ENCODE measurements at places on chromosomes 1 and 21.

GRCh38 chr1:241647658-241648057, 4.4 kb upstream of the WDR64 start:
- DNase-seq = no peak

- no peak for DNase-seq
Measured at GRCh38 chr1:224216382-224216781, 33.3 kb downstream of the DEGS1 start.

GRCh38 chr1:181767001-181767708, 283.8 kb downstream of the CACNA1E start:
- no peak for DNase-seq

- peak; percentile 73 for DNase-seq
Measured at GRCh38 chr1:1122078-1122811, 6.4 kb upstream of the C1orf159 start.

GRCh38 chr1:119055568-119055967, 67.4 kb upstream of the TBX15 start:
- DNase-seq = no peak

DNA sequence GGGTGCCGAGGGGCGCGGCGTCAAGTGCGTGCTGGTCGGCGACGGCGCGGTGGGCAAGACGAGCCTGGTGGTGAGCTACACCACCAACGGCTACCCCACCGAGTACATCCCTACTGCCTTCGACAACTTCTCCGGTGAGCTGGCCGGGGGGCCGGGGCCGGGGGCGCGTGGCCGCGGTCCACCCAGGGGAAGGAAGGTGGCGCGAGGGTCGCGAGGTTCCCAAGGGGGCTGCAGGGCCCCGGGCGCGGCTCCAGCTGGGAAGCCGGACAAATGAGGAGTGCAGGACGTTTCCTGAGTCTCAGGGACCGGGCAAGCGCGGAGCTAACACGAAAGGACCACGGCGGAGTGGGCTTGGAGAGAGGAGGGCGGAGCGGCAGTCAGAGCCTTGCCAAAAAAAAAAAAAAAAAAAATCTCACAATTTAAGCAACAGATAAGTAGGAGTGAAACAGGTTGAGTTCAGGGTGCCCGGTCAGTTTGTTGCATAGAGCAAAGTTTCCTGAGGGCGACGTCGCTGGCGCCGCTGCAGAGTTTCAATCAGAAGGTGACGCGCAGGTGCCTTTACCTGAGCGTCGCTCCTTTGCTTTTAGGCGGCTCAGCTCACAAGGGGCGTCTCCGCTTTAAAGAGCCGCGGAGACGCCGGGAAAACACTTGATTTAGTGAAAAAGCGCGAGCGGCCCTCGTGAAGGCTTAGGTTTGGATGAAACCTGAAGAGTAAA, 750 bp downstream of the RHOU start:
- no peak for DNase-seq

- no peak for DNase-seq
Measured at GRCh38 chr1:11065796-11066195, 6.0 kb upstream of the SRM start.

DNA sequence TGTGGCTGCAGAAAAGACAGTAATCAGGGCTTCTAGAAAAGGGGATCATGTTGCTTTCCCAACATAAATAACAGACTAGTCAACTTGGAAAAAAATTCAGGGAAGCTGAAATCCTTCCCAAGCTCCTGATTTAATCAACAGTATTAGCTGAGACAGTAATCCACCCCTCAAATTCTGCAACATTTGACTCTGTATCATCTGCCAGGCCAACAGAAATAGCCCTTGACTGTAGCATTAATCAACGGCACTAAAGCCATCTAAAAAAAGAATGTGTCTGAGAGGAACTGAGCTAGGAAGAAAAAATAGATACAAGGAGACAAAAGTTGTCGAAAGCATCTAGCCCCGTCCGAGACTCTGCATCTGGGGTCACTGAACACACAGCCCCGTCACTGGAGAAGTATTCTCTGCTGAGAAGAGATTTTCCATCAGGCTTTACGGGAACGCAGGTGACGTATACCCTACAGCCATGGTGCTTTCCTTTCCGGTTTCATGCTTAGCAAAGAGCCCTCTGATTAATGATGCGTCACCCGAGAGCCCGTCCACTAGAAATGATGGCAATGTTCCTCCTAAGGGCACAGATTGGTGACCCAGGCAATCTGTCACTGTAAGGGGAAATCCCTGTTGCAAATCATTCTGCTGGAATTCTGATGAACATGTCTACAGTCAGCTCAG, 42.1 kb upstream of the TP53BP2 start:
- DNase-seq = peak; percentile 63

GRCh38 chr1:192527950-192528349, 47.6 kb upstream of the RGS1 start:
- DNase-seq = no peak

DNA sequence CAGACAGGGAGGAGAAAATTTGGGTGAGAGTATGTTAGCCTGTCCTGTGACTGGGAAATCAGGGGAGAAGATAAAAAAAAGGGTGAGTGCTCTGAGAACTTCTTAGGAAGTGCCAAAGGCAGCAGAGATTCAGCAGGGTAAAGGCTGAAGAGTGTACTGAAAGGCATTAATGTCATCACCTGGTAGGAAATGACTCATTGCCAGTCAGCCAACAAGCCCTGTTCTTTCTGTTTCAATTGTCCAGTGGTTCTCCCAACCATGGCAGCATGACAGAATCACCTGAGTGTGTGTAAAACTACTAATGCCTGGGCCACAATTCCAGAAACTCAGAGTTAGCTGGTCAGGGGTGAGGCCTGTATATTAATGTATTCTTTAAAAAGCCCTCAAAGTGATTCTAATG, 83.5 kb downstream of the INTS7 start:
- no peak for DNase-seq

DNA sequence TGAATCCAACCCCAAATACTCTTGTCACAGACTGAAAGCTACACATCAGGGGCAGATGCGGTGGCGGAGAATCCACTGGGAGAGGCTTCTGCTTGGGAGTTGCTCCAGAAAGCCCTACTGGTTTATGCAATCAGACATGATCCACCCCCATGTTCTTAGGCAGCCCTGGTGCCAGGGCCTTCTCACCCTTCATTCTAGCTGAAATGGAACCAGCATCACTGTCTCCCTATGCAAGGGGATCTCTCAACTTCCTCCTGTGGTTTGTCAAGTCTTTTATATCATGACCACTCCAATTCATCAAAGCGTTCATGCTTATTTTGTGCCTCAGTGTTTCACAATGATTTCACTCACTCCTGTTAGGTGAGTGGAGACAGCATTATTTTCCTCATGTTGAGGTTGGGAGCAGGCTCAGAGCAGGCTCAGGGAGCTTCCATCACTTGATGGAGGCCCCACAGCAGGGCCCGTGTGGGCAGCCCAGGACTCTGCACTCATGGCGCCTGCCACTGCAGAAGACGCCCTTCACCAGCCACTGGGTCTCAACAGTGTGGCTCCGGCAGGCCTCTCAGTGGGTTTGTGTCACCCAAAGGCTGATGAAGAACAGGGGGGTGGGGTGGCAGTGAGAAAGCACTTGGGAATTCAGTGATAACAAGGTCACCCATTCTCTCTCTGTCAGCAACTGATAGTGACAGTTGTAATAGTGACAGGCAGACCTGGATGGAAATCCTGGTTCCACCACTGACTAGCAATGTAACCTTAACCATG, 67.1 kb downstream of the CD58 start:
- DNase-seq = no peak

DNA sequence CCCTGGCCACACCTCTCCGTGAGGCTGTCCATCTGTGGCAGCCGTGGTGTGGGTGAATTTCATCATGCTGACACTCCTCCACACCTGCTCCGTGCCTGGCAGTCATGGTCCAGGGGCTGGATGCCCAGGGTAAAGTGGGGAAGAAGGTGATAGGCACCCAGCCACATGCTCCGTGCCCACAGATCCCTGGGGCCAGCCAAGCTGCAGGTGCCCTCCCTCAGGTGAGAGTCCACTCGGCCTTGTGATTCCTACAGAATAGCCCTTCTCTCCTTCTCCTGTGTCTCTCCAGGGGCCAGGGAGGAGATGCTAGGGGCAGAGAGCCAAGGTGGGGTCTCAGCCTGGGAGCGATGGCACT, 16.8 kb upstream of the POFUT2 start:
- no peak for DNase-seq

GRCh38 chr1:151259351-151259750, 4.8 kb downstream of the PSMD4 start:
- no peak for DNase-seq

GRCh38 chr1:50971748-50972305, 1.8 kb downstream of the CDKN2C start:
- DNase-seq = no peak

DNA sequence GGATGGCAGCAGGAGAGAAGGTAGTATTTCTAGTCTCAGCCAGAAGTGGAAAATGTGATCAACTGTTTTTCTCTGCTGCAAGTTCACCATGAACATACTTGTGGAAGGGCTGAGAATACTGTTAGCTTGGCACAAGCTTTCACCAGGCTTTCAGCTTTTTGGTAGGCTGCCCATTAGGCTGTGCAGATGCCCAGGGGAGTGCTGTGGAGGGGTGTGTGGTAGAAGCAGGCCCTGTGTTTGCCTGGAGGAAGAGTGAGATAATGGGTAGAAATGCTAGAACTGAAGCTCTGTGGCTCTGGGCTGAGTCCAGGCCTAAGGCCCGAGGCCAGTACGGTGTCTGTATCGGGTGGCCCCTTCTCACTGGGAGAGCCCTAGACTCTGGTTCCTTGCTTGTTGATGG, 9.8 kb downstream of the DNAJC6 start:
- no peak for DNase-seq

DNA sequence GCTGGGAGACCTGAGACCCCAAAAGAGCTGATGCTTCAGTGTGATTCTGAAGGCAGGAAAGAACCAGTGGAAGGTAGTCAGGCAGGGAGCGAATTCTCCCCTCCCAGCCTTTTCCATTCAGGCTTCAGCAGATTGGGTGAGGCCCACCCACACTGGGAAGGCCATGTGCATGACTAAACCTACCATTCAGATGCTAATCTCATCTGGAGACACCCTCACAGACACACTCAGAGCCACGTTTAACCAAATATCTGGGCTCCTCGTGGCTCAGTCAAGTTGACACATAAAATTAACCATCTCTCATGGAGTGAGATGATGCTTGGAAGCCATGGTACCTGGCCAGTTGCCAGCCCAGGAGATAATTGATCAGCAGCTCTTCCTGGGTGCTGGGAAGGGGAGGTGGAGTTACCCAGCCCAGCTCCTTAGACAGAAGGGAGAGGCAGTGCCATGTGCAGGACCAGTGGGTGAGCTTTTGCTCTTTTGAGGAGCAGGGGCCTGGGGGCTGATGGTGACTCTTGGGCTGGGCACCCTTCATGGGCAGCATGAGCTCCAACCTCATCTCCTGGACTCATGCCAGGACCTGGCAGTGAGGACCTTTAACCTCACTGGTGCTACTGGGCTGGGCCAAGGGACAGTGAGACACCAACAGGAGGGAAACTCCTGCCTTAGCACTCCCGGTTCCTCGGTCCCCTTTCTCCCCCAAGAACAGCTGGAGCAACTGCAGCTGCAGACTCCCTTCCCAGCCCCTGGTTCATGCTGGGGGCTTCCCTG, 89.0 kb upstream of the ACTL8 start:
- DNase-seq = no peak

GRCh38 chr1:40825996-40826395, 36.2 kb downstream of the CITED4 start:
- DNase-seq = no peak

DNA sequence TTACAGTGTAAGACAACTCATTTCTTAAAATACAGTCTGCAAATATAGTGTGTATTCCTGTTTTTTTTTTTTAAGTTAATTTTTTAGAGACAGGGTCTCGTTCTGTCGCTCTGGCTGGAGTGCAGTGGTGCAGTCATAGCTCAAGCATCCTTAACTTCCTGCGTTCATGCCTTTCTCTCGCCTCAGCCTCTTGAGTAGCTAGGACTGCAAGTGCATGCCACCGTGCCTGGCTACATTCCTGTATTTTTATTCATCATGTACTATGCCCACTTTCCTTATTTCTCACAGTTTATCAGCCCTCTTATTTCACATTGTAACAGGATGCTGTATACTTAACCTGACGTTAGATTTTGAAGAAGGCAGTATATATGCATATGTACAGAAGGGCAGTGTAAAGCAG, 26.7 kb downstream of the MIER1 start:
- DNase-seq = no peak

DNA sequence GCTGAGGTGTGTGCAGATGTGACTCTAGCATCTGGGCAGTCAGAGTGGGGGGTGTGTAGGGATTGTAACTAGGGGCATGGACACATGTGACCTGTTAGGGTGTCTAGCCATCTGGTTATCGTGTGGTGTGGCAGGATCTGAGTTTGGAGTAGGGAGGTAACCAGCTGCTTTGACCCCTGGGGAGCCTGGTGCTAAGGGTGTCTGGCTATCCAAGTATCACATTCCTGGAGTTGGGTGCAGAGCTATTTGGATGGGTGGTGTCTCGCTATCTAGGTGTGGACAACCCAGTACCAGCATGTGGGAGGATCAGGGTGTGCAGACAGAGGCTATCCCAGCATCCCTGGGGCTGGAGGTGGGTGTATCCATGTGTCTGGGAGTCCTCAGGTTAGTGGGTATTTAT, 4.7 kb downstream of the PTPRU start:
- no peak for DNase-seq

- DNase-seq = no peak
Measured at GRCh38 chr1:180170546-180171151, 16.0 kb downstream of the QSOX1 start.

DNA sequence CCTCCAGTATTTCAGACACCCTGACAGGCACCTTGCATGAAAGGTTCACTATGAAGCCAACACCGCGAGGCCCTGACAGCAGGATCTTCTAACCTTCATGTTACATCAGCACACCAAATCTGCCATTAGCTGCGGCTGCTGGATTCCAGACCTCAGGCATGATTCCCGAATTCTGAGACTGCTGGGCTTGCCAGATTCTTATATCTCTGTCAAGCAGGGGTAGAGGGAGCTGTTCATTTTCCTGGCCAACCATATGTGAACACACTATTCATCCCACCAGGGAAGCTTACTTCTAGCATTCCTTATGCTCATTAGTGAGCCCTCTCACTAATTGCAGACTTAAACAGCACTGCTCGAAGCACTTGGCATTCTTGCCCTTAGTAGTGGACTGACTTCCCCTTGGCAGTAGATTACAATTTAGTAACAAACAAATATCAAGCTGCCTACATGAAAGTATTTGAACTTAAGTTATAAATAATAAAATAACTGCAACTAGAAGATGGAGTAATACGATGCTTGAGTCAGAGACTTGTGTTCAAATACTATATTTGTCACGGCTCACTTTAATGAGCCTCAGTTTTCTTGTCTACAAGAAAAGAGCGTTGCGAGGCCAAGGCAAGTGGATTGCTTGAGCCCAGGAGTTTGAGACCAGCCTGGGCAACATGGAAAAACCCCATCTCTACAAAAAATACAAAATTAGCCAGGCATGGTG, 43.3 kb downstream of the NID1 start:
- DNase-seq = no peak

GRCh38 chr21:27339902-27340301, 373.0 kb upstream of the ADAMTS5 start:
- no peak for DNase-seq
